Body of pancreas (tissue), 4 donors: ENCODE measurements at places on chromosomes 2 and 18. TPM values are rescaled to one million over a fixed set of nuclear protein-coding genes. Genes with fewer than 3 reads are reported as not detected.

The CROCC2 gene
- total RNA-seq: under 0.01 TPM

The AQP4 gene
- not detected for total RNA-seq

The HRH4 gene
- not detected for total RNA-seq

The XIRP2 gene
- total RNA-seq: not detected

The SPATA3 gene
- total RNA-seq: not detected

GRCh38 chr18:55440988-55441387 lies 147.0 kb downstream of the TCF4 start:
- peaks cover 10% of the 10 kb centered on the region for H3K4me1 ChIP-seq
- DNase-seq: no peak
- no peaks in the 10 kb centered on the region for H3K27me3 ChIP-seq
- H3K4me3 ChIP-seq: no peak overlapping the region
- H3K36me3 ChIP-seq: no peaks in the 10 kb centered on the region

DNA sequence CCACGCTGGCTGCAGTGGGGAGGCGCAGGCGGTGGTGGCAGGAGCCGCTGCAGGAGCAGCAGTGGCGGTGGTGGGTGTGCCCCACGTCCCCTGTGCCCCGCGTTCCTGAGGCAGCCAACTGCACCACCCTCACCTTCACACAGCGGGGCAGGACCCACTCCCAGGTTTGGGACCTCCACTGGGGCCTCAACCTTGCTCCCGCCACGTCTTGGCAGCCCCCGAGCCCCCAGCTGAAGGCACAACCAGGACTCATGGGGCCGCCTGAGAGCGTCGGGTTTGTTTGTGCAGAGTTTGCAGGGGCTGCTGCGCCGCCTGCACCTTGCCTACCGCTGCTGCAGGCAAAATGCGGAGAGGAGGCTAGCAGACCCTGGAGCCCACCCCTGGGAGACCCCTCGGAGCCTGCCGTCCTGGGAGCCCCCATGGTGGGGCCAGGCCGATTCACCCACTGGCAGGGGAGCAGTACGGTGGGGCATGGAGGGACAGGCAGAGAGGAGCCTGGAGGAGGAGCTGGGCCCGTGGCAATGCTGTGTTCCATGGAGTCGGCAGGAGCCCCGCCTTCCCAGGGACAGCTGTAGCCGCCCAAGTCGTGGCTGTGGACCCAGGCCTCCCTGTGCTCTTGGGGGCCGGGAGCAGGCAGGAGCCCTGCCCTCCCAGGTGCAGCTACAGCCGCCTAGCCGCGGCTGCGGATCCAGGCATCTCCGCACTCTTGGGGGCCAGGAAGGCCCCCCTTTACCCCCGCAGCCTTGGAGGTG lies 14.7 kb upstream of the EML6 start:
- H3K4me3 ChIP-seq: peak overlapping the region; percentile 31
- H3K36me3 ChIP-seq: no peaks in the 10 kb centered on the region
- no peaks in the 10 kb centered on the region for H3K27me3 ChIP-seq
- peak overlapping the region; percentile 83 for H3K27ac ChIP-seq

DNA sequence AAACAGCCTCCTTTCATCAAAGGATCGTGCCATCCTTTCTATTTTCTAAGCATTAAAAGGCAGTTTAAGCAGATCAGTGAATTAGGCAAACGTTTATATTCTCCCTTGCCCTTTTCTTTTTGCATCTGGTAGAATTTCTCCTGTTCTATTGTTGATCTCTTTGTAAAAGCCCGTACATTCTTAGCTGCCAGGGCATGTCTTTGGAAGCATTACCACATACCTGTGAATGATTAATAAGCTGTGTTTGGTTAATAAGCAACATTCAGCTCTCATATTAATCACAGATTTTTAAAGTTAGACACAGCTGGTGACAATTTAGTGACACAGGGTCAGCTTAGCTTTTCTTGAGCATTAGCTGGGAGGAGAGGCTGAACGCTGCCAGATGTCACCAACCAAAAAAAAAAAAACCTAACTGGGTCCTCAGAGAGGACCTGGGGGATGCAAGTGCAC lies 33.8 kb upstream of the CYP1B1 start:
- H3K27ac ChIP-seq: peak overlapping the region; percentile 82
- H3K36me3 ChIP-seq: no peaks in the 10 kb centered on the region
- peaks cover 47% of the 10 kb centered on the region for H3K4me1 ChIP-seq
- no peaks in the 10 kb centered on the region for H3K27me3 ChIP-seq
- DNase-seq: no peak

GRCh38 chr2:96024336-96025193 lies 10.2 kb downstream of the GPAT2 start:
- H3K27ac ChIP-seq: no peak overlapping the region
- no peaks in the 10 kb centered on the region for H3K36me3 ChIP-seq
- no peak overlapping the region for H3K4me3 ChIP-seq
- H3K27me3 ChIP-seq: no peaks in the 10 kb centered on the region
- H3K4me1 ChIP-seq: peaks cover 6% of the 10 kb centered on the region

GRCh38 chr2:171583566-171583965 lies 61.3 kb downstream of the CYBRD1 start:
- H3K4me1 ChIP-seq: no peaks in the 10 kb centered on the region
- H3K36me3 ChIP-seq: no peaks in the 10 kb centered on the region
- no peak overlapping the region for H3K4me3 ChIP-seq
- H3K27ac ChIP-seq: no peak overlapping the region

DNA sequence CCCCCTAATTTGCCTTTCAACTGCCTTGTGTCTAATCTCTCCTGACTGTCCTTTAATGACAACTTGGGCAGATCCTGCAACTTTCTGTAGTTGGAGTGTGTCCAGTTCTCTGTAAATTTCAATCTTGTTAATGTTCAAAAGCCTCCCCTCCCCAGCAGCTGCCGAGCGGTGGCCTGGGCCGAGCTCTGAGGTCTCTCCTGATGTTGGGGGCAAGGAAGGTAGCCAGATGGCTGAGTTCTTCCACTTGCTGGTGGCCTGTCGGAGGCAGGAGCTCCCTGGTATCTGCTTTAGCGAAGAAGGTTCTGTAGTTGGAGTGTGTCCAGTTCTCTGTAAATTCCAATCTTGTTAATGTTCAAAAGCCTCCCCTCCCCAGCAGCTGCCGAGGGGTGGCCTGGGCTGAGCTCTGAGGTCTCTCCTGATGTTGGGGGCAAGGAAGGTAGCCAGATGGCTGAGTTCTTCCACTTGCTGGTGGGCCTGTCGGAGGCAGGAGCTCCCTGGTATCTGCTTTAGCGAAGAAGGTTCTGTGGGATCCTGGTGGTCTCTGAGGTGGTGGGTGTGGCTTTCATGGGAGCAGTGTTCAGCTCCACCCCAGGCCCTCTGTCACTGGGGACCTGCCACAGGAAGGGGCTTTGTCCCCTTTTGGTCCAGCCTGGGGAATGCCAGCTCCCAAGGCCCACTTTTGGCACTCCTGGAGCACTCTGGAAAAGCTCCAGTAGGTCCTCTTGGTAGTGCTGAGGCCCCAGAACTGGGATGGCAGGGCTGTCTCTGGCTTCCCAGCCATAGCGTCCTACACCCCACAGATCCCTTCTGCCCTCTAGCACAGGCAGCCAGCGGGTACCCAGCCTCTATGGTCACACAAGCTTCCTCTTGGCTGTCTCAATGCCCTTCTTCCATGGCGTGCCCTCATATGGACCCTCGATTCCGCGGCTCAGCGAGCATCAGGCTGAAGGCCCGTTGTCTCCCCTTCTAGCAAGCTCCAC lies 211.9 kb downstream of the ALPK2 start:
- DNase-seq: peak; percentile 39
- peaks cover 47% of the 10 kb centered on the region for H3K4me1 ChIP-seq
- H3K4me3 ChIP-seq: no peak overlapping the region

DNA sequence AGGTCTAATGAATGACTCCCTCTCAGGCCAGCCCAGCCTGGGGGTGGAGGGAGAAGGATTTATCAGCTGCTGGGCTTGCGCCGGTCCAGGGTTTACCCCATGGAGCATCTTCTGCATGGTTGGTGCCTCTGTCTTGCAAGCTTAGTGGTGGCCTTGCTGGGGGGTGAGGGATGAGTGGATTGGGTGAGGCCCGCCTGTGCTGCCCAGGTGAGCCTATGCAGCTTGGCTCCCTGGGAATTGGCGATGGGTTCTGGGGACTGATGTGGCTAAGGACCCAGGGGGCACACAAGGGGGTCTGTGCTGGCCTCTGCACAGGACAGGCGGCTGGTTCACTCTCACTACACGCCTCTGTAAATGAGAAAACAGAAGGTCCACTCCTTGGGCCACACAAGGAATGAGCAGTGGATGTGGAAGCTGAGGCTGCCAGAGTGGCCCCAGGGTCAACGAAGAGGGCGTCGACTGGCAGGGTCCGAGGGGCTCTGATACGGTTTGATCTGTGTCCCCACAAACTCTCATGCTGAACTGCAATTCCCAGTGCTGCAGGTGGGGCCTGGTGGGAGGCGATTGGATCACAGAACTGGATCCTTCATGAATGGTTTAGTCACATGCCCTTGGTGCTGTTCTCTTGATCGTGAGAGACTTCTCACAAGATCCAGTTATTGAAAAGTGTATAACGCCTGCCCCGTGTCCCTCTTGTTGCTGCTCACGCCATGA lies 151.6 kb upstream of the HDAC4 start:
- no peak overlapping the region for H3K27ac ChIP-seq
- no peaks in the 10 kb centered on the region for H3K27me3 ChIP-seq
- no peak overlapping the region for H3K4me3 ChIP-seq
- H3K4me1 ChIP-seq: no peaks in the 10 kb centered on the region

- DNase-seq: no peak
- H3K4me1 ChIP-seq: peaks cover 8% of the 10 kb centered on the region
- no peaks in the 10 kb centered on the region for H3K27me3 ChIP-seq
Measured at GRCh38 chr2:223762853-223763252, 74.5 kb downstream of the AP1S3 start.

DNA sequence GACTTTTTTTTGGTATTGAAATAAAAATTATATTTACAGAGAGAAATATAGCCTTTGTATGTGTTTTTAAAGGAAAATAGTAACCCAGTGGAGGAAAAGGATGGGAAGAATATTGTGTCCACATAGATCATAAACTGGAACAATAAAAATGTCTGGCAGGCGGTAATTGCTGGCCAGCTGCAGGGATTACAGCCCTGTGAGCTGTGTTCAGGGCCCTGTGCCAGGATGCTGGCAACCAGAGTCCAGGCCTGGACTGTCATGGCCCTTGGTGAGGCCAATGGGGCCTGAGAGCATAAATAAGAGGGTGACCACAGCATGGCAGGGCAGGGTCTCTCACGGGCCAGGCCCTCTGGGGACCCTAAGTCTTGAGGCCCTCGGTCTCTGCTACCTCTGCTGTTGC lies 171.2 kb downstream of the ACOXL start:
- H3K36me3 ChIP-seq: no peaks in the 10 kb centered on the region
- no peaks in the 10 kb centered on the region for H3K27me3 ChIP-seq
- DNase-seq: no peak
- no peak overlapping the region for H3K27ac ChIP-seq
- H3K4me3 ChIP-seq: no peak overlapping the region

DNA sequence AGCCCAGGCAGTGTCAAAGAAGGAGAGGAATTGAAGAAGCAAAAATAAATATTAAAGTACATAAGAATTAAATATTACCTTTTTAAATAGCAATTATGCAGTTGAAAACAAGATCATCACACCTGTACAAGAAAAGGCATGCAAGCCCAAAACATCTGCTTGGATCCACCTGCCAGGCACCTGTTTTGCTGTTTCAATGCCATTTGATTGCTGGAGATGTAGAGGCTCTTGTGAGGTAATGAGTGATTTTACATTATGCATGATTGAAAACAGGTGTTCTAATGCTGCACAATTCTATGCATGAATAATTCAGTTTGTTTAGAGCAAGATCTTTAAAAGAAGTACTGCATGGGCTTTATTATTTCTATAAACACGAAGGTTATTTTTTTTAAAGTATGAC lies 700.6 kb upstream of the ZEB2 start:
- no peak for DNase-seq
- H3K27ac ChIP-seq: no peak overlapping the region
- no peak overlapping the region for H3K4me3 ChIP-seq
- no peaks in the 10 kb centered on the region for H3K36me3 ChIP-seq
- H3K4me1 ChIP-seq: no peaks in the 10 kb centered on the region

- no peak for DNase-seq
- H3K4me3 ChIP-seq: no peak overlapping the region
- peak overlapping the region; percentile 88 for H3K27ac ChIP-seq
- H3K4me1 ChIP-seq: peaks cover 48% of the 10 kb centered on the region
- peaks cover 36% of the 10 kb centered on the region for H3K36me3 ChIP-seq
Measured at GRCh38 chr2:218273908-218274249, 3.6 kb downstream of the PNKD start.

GRCh38 chr2:39479696-39480095 lies 42.6 kb upstream of the MAP4K3 start:
- no peak for DNase-seq
- no peaks in the 10 kb centered on the region for H3K27me3 ChIP-seq
- no peak overlapping the region for H3K4me3 ChIP-seq
- H3K36me3 ChIP-seq: no peaks in the 10 kb centered on the region
- no peaks in the 10 kb centered on the region for H3K4me1 ChIP-seq

DNA sequence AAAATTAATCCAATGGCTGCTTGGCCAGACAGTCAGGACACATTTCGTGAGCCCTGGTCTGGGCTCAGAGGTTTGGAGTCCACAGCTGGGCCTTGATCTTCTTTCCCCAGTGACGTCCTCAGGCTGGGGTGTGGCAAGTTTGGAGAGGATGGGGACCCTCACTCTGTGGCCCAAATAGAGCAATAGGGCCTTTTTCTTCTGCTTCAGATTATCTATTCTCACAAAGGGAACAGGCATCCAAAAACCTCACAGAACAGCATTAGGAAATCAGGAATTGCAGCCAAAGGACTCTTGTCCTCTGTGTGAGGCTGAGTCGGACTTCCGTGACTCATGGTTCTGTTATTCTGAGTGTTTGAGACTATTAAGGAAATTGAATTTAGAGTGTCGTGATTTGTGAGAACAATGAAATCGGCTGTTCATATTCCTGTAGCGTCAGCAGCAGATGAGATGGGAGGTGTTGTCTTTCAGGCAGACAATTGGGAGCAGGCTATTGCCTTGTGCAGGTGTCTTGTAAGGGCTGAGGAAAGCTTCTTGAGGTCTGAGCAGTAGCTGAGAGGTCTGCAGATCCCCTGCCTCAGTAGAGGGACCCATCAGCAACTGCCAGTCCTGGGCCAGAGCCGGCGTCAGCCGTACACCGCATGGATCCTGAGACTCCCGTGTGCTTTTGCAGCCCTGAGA lies 113.8 kb downstream of the SH3RF3 start:
- H3K27me3 ChIP-seq: no peaks in the 10 kb centered on the region
- peaks cover 25% of the 10 kb centered on the region for H3K4me1 ChIP-seq
- DNase-seq: peak; percentile 60
- H3K36me3 ChIP-seq: no peaks in the 10 kb centered on the region

- no peaks in the 10 kb centered on the region for H3K27me3 ChIP-seq
- DNase-seq: no peak
- H3K36me3 ChIP-seq: no peaks in the 10 kb centered on the region
- H3K4me3 ChIP-seq: no peak overlapping the region
- H3K27ac ChIP-seq: no peak overlapping the region
Measured at GRCh38 chr18:46378864-46379207, 274.7 kb downstream of the HAUS1 start.

GRCh38 chr2:71832388-71832787 lies 315.3 kb downstream of the CYP26B1 start:
- no peaks in the 10 kb centered on the region for H3K4me1 ChIP-seq
- no peaks in the 10 kb centered on the region for H3K27me3 ChIP-seq
- H3K27ac ChIP-seq: no peak overlapping the region
- H3K36me3 ChIP-seq: no peaks in the 10 kb centered on the region
